ENCODE measurements at places on chromosomes 2 and 18. TPM values are rescaled to one million over a fixed set of nuclear protein-coding genes. Genes with fewer than 3 reads are reported as not detected.

KCNJ3 gene
- 0.15 TPM for polyA plus RNA-seq

SAG gene
- not detected for polyA plus RNA-seq

DNA sequence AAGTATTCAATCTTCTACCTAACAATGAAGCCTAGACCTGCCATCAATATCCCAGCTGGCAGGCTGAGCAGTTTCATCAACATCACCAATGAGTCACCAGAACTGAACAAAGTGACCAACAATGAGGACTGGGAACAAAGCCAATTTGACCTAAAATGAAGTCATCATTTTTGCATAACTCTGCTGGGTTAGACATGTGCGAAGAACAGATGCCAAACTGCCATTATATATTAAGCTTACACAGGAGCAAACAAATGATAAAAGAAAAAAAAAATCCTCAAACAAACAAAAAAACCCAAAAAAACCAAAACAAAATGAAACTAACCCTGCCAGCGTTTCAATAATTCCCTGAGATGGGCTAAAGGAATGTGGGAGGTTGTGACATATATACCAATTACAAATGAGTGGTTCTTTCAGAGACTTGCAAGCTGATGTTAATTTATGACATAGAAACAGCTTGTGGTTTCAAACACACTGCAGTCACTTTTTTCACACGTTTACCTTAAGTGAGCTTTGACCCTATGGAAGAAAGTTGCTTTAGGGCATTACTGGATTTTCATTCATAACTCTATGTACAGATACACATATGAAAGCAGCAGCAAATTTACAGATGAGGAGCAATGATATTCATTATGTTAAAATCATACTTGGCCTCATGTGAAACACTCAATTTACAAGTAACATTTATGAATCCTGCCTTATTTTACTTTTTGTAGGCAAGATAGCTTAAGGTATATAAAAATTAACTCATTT is 56.9 kb upstream of the CCDC141 start:
- DNase-seq = peak; percentile 49
- no peaks in the 10 kb centered on the region for H3K4me1 ChIP-seq
- H3K4me3 ChIP-seq = no peak overlapping the region
- H3K27me3 ChIP-seq = no peaks in the 10 kb centered on the region
- H3K27ac ChIP-seq = no peak overlapping the region
- H3K36me3 ChIP-seq = peaks cover 48% of the 10 kb centered on the region

DNA sequence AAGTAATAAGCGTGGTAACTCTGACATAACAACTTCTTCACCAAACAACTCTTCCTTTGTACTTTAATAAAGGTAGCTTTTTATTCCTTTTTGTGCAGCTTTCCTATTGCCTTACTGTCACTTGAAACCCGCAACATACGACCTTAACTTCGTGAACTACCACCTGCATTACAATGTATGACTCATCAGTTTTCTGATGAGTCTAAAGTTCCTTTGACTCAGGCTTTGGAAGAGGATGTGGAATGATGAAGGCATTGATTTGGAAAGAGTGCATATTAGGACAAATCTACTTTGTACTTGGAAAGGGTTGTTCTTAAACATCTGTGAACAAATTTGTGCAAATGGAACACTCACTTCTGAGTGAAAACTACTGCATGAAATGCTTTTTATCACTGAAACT is 1012.1 kb downstream of the TMEM182 start:
- no peak overlapping the region for H3K27ac ChIP-seq
- H3K4me3 ChIP-seq = no peak overlapping the region
- no peaks in the 10 kb centered on the region for H3K36me3 ChIP-seq
- no peaks in the 10 kb centered on the region for H3K27me3 ChIP-seq

DNA sequence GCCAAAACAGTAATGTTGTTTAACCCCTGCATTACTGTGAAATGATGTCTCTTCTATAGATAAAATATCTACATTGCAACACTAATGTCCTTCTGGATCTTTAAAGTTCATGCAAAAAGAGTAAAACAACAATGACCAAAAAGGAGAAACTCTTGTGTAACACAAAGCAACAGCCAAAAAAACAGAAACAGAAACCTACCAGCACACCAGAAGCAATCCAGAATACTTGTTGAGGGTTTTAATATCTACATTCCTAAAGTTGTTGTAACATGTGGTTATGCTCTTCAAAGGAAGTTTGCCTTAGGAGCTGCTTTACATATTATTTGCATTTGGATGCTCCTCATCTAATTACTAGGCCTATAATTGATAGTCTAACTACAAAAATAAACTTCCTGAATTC is 157.2 kb downstream of the BABAM2 start:
- H3K27me3 ChIP-seq = no peaks in the 10 kb centered on the region
- H3K4me3 ChIP-seq = no peak overlapping the region
- no peak for DNase-seq
- H3K27ac ChIP-seq = no peak overlapping the region

Data from heart right ventricle (tissue), 16 donors.